Activated CD4-positive, alpha-beta T cell treated with anti-CD3 and anti-CD28 coated beads, Interleukin-2, amount 50 U/mL, for 24 hours (primary cell): ENCODE measurements at places on chromosomes 7 and 10.

- DNase-seq = no peak
Measured at GRCh38 chr10:107415446-107415845, 250.9 kb upstream of the SORCS1 start.

DNA sequence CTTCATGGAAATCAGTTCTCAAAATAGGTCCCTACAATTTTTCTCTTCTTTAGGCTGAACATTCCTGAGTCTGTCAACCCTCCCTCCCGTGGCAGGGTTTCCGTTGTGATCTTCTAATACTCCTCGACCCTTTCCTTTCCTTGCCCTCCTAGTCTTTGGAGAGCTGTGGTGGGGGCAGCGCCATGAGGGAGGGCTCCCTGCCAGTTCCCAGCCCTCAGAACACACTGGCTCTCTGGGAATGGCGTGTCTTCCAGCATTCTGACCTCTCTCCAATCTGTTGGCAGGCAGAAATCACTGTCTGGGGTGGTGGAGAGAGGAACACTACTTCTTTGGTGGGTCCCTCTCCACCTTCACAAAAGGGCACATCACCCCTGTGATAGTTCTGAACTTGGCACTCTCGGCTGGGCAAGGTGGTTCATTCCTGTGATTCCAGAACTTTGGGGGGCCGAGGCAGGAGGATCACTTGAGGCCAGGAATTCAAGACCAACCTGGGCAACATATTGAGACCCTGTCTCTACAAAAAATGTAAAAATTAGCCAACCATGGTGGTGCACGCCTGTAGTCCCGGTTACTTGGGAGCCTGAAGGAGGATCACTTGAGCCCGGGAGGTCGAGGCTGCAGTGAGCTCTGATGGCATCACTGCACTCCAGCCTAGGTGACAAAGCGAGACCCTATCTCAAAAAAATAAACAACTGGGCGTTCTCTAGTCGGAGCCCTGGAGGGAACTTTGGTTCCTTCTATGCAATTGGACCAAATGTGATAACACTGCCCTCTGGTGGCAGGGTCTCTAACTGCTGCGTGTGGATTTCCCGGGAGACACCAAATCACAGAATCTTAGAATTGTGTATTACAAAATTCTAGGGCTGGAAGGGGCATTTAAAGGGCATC is 13.1 kb upstream of the ARPC1A start:
- DNase-seq = peak; percentile 56

DNA sequence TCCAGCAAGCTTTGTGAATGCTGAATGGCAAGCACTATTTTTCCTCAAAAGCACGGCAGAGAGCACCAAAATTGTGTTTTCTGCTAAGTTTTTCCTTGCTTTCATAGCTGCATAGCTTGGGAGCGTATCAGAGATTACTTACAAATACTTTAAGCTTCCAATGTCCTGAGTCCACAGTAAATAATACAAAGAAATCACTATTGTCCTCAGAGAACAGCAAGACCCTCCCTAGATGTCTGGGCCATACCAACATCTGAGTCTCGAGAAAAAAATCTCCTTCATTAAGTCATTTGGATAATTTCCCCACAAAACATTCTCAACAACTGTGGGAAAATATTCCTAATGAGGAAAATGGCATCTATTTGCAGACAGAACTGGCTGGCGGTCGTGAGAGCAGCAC is 41.7 kb downstream of the SGMS1 start:
- no peak for DNase-seq

- DNase-seq = no peak
Measured at GRCh38 chr7:50651271-50651989, 86.2 kb upstream of the DDC start.
